ENCODE measurements at places on chromosomes 11 and 22. TPM values are rescaled to one million over a fixed set of nuclear protein-coding genes. Genes with fewer than 3 reads are reported as not detected.

DNA sequence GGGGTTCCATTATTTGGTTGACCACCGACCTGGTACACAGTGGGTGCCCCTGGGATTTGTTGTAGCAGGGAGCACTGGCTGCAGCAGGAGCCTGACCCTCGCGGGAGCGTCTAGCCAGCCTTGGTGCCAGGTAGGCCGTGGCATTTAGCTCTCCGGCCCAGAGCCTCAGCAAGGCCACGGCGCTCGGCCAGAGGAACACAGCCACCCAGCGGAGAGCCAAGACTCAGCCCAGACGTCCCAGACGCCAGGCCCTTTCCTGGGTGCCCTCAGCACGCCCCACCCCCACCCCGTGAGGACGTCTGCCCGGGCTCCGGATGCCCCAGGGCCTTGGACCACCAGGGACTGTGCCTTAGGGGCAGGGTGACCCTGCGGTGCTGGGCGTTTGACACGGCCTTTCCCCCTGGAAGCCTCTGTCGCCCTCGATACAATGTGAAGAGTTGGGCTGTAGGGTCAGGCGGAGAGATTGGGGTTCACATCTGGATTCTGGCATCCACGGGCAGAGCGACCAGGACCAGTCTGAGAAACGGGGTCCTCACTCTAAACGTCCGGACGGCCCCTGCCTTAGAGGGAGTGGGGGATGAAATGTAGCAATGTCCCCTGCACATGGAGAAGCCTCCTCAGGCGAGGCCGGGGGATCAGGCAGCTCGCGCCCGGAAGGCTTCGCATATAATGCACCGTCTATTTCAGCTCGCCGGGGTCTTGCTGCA, 99.2 kb upstream of the FGF3 start:
- no peaks in the 10 kb centered on the region for H3K36me3 ChIP-seq
- H3K27me3 ChIP-seq: no peaks in the 10 kb centered on the region
- H3K4me1 ChIP-seq: peaks cover 25% of the 10 kb centered on the region
- H3K27ac ChIP-seq: peak overlapping the region; percentile 90
- peak overlapping the region; percentile 7 for H3K4me3 ChIP-seq

- no peaks in the 10 kb centered on the region for H3K36me3 ChIP-seq
- H3K27me3 ChIP-seq: no peaks in the 10 kb centered on the region
- no peak for DNase-seq
- no peaks in the 10 kb centered on the region for H3K4me1 ChIP-seq
- no peak overlapping the region for H3K4me3 ChIP-seq
These were observed 673.1 kb downstream of the KCNA4 start for GRCh38 chr11:29343465-29344333.

The C11orf42 gene
- not detected for total RNA-seq

GRCh38 chr11:61797263-61797944, 4.7 kb downstream of the FEN1 start:
- peak overlapping the region; percentile 39 for H3K27ac ChIP-seq
- H3K4me3 ChIP-seq: no peak overlapping the region
- peaks cover 14% of the 10 kb centered on the region for H3K36me3 ChIP-seq
- no peaks in the 10 kb centered on the region for H3K27me3 ChIP-seq
- no peak for DNase-seq

DNA sequence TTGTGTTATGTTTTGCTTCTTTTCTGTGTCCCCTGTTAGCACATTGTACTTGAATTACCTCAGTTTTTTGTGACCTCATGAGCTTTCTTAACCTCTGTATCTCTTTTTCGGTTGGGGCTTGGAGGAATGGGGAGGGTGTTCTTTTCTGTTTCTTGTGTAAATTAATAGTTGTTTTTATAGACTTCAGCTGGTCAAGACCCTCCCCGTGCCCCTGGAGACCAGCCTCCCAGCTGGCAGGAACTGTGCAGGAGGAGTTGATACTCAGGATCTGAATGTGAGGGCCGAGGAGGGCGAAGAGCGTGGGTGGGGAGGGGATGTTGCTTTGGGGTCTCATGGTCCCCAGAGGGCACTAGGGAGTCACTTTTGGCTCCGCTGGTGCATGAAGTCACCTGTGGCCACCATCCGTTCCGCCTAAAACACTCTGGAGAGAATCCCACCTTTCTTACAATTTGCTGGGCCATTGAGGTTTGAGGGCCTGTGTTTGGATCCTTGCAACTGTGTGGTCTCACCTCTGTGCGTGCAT, 44.3 kb upstream of the NNMT start:
- peak overlapping the region; percentile 78 for H3K27ac ChIP-seq
- peaks cover 90% of the 10 kb centered on the region for H3K36me3 ChIP-seq
- no peak overlapping the region for H3K4me3 ChIP-seq
- no peaks in the 10 kb centered on the region for H3K27me3 ChIP-seq
- no peak for DNase-seq

DNA sequence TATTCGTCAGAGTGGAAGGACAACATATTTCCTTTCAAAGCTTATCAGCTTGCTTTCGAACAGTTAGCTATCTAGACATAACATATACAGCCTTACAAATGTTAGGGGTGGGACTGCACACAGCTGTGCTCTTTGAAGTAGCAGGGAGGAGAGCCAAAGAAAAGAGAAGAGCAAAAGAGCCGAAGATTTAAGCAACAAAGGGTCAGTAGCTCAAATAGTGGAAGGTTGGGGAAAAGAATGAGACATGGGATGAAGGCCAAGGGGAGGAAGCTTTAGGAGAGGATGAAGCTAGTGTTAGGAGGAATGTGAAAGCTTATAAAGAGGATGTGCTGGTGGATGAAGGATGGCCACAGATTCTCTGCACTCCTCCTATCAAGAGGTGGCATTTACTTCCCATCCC, 31.8 kb upstream of the IGSF22 start:
- no peak overlapping the region for H3K27ac ChIP-seq
- no peak for DNase-seq
- no peaks in the 10 kb centered on the region for H3K36me3 ChIP-seq
- no peaks in the 10 kb centered on the region for H3K4me1 ChIP-seq

The AGBL2 gene
- not detected for total RNA-seq

GRCh38 chr22:38262051-38262795, 10.6 kb downstream of the TMEM184B start:
- no peaks in the 10 kb centered on the region for H3K36me3 ChIP-seq
- H3K4me1 ChIP-seq: peaks cover 16% of the 10 kb centered on the region
- no peak overlapping the region for H3K4me3 ChIP-seq
- peak overlapping the region; percentile 83 for H3K27ac ChIP-seq

The MS4A3 gene
- not detected for total RNA-seq

- no peak for DNase-seq
- no peaks in the 10 kb centered on the region for H3K27me3 ChIP-seq
- H3K4me1 ChIP-seq: no peaks in the 10 kb centered on the region
- no peak overlapping the region for H3K27ac ChIP-seq
- H3K4me3 ChIP-seq: no peak overlapping the region
- no peaks in the 10 kb centered on the region for H3K36me3 ChIP-seq
These were observed 95.0 kb upstream of the CD44 start for GRCh38 chr11:35043936-35044335.
